Prostate gland (tissue), 2 donors: ENCODE measurements at places on chromosomes 12 and 14. TPM values are rescaled to one million over a fixed set of nuclear protein-coding genes. Genes with fewer than 3 reads are reported as not detected.

DNA sequence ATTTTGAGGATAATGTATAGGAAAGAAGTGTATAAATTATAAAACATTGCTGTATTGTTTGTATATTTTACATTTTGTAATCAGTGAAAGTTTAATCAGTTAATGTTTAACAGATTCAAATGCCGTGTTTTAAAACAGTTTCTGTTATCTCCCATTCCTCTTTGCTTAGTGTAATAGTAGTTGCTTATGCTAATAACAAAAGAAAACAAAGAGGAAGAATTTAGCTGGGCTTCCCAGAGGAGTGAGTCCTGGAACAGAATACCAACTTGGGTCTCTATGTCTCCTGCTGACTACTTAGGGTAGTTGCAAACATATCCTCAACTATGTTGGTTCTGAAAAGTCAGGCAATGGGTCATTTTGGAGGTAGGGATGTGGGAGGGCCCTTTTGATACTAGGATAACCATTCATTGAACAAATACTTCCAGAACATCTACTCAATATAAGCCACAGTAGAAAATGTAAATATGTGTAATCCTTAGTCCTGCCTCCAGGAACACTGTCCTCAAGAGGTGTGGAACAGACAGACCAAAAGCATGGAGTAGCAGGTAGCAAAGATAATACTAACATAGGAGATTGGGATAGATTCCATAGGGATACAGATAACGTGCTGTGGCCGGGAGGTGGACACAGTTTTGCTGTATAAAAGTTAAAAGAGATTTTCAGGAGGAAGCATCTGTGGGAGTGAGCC, 36.1 kb upstream of the EVL start:
- no peak for DNase-seq

The ZFP36L1 gene
- 359 TPM for total RNA-seq

The NPC2 gene
- 625 TPM for total RNA-seq

DNA sequence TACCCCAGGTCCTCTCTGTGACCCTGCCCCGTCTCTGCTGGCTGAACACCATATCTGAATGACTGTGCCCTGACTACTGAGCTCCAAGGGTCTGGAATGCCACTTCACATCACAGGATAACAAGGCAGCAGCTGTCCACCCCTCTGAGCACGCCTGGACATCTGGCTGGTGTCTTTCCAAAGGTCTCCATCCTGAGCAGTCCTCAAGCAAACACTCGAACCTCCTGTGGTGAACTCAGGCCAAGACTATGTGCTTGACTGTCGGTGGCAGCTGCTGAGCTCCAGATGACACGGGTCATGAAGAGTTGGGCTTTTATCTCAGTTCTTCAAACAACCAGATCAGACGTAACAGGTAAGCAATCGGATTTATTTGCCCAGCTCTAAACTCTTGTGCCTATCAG, 117.2 kb upstream of the BCL2L14 start:
- no peak for DNase-seq

DNA sequence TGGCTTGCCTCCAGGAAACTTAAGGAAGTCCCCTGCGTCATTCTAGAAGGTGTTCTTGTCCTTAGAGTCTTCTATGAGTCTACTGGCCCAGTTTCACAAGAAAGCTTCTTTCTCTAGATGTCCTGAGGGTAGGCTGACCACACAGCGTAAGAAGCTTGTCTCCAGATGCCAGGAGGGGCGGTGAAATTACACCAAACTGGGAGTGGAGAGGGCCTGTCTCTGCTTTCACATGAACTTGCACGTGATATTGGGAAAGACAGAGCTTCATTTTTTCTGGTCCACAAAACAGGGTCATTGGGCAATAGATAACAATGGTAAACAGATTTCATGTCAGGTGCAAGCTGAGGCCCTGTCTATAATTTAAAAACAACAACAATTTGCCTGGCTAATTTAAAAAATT, 85.7 kb upstream of the TBX3 start:
- no peak for DNase-seq

DNA sequence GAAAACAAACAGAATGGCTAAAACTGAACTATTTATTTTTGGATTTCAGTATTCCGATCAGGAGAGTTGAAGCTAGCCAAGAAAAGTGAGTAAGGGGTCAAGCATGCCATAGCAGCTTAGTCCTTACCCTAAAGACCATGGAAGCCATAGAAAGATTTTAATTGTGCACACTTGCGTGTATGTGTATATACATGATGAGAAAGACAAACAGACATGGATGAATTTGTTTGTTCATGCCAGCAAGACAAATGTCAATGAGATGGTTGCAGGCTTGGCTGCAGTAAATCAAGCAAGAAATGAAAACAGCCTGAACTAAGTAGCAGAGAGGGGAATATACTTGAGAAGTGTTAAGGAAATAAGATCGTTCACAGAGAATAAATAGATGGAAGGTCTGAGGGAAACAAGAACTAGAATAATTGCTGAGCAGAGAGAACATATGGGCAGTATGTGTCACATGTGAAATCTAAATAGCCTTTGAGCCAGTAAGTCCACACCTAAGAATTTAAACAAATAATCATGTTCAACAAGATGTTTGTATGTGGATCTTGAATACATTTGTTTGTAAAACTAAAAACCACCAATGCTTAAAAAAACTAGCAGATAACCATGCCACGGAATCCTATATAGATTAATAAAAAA, 14.8 kb downstream of the SNW1 start:
- no peak for DNase-seq

The LMNTD1 gene
- total RNA-seq: 3.5 TPM

- DNase-seq: no peak
Observed at GRCh38 chr12:113407931-113408600, 4.4 kb upstream of the SDS start.

The SMOC1 gene
- total RNA-seq: 187 TPM

GRCh38 chr14:69716478-69717187, 50.3 kb upstream of the SRSF5 start:
- no peak for DNase-seq

DNA sequence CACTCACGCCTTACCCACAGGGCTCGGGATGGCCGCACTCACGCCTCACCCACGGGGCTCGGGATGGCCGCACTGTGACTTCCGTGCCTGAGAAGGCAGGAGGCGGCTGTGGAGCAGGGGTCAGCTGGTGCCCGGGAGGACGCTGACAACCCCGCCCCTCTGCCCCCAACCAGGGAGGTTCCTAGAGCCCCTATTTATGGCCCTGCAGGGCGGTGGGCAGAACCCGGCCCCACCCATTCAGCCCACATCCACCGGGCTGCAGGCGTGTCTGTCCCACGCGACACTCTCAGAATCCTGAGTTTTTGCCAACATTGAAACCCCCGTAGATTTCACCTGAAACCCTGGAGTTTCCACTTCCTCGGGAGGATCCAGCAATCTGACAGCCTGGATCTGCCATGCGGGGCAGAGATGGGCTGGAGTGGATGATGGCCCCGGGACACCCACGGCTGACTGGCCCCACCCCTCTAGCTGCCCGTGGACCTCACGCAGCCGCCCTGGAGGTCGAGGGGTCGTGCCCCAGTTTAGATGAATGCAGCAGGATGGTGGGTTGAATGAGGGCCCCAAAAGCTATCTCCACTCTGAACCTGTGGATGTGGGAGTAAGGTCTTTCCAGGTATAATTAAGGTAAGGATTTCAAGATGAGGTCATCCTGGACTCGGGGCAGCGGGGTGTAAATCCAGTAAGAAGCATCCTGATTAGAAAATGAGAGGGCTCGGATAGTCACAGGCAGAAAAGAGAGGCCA, 20.4 kb downstream of the GALNT9 start:
- DNase-seq: no peak

- no peak for DNase-seq
Observed at GRCh38 chr14:55911776-55912175, 206.4 kb upstream of the PELI2 start.

DNA sequence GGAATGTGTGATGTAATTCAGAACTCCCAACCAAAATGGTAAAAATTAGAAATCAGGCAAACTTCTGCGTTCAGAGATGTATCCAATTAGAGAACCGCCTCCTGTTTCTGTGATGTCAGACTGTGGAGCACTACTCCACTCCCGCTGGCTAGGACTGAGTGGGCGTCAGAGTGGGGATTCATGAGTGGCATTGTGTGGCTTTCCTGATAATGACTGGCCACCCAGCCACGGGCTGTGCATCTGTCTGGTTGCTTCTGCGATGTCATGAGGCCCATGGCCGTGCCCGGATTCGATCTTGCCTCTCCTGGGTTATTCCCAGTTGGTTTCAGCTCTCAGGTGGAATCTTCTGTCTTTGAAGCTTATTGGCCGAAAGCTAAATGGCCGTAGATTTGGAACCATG, 87.1 kb upstream of the KCNA1 start:
- DNase-seq: no peak

The SERPINA10 gene
- total RNA-seq: not detected

- DNase-seq: no peak
Observed at GRCh38 chr12:9792185-9792900, 31.6 kb upstream of the CD69 start.

The SLC16A7 gene
- 4.3 TPM for total RNA-seq

GRCh38 chr12:107344035-107344808, 250.9 kb upstream of the CRY1 start:
- DNase-seq: no peak

DNA sequence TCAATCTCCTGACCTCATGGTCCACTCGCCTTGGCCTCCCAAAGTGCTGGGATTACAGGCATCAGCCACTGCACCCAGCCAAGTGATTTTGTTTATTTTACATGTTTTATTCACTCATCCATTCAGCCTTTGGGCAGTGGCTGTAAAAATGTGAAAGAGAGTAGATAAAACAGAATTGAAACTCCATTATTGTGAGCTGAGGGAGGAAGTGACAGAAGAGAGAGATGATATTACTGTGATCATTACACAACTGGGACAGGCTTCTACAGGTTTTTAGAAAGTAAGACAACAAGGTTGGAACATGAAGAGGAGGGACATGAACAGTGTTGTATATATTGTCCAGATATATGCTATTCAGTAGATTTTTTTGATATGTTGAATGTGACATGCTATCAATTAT, 25.0 kb downstream of the CREBL2 start:
- no peak for DNase-seq
